GM12878 (cell line): ENCODE measurements at places on chromosomes 7 and 10. TPM values are rescaled to one million over a fixed set of nuclear protein-coding genes. Genes with fewer than 3 reads are reported as not detected.

DNA sequence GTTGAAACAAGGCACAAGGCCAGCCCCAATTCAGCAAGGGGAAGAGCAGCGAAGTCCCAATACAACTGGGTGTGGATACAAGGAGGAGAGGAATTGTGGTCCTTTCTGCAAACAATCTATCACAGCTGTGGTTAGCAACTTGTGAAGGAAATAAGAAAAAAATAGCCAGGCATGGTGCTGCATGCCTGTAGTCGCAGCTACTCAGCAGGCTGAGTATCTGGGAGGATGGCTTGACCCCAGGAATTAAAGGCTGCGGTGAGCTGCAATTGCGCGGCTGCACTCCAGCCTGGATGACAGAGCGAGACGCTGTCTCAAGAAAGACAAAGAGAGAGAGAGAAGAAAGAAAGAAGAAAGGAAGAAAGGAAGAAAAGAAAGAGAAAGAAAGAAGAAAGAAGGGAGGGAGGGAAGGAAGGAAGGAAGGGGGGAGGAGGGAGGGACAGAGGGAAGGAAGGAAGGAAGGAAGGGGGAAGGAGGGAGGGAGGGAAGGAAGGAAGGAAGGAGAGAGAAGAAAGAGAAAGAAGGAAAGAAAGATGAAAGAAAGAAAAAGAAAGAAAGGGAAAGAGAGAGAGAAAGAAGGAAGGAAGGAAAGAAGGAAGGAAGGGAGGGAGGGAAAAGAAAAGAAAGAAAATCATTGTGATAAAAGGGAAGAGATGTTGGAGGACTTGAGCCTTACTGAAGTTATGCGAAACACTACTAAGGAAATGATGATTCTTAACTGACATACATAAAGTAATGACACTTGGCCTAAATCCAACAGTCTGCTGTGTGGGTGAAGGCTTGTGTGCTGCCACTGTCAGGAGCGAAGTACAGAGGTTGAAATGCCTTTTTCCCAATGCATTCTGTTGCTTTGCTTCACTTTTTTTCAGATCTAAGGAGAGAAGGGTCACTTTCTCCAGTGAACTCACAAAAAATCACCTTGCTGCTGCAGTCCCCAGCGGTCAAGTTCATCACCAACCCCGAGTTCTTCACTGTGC lies 117.0 kb upstream of the STK17A start:
- no peak overlapping the region for H3K4me3 ChIP-seq
- no peak overlapping the region for H3K27ac ChIP-seq
- DNase-seq: no peak
- H3K27me3 ChIP-seq: no peaks in the 10 kb centered on the region

Gene LIPF
- total RNA-seq: not detected in 2 replicates

DNA sequence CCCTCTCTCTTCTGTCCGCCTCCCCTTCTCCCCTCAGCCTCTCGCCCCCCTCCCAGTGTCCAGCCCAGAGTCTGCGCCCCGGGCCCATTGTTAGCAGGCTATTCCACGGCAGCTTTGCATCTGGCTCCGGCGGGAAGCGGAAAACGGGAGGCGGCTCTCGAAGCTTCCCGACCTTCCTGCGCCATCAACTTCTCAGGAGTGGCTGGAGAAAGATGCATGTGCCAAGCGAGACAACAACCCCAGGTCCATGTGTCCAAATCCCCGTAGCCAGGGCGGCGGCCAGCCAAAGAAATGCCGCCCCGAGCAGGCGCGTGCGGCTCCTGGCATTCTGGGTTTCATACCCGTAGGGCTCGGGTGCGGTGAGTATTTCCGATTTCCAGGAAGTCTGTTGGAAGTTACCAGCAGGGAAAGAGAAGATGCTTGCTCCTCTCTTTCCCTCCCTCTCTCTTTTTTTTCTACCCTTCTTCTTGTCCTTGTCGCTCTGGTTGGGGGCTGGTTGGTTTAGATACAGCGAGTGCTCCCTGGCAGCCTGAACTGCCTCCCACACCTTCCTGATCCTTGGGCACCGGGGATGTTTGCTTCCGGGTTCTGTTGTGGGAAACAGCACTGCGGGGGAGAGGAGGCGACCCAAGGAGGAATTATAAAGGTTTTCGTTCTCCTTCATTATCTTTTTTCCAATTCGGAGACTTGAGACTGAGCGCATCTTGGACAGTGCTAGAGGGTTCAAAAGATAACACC lies 1.2 kb upstream of the HOXA2 start:
- no peak overlapping the region for H3K4me3 ChIP-seq
- no peaks in the 10 kb centered on the region for H3K4me1 ChIP-seq
- H3K36me3 ChIP-seq: no peaks in the 10 kb centered on the region
- no peak for DNase-seq
- no peak overlapping the region for H3K27ac ChIP-seq

DNA sequence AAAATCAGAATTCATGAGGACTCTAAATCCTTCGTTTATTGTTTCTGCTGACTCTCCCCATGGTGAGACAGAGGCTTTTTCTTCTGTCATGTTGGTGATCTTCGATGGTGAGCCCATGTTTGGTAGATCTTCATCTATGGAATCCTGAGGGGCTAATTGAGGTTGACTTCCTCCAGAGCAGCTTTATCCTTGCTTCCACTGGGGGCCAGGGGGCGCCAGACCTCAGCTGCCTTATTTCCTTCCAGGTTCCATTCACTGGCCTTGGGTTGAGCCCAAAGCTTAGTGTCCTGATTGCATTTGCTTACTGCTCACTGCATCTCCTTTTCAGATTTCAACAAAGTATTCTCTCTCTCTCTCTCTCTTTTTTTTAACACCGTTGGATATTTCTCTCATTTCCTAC lies 80.7 kb downstream of the GCC1 start:
- H3K27ac ChIP-seq: no peak overlapping the region
- no peak overlapping the region for H3K4me3 ChIP-seq
- no peaks in the 10 kb centered on the region for H3K4me1 ChIP-seq
- no peak for DNase-seq
- no peaks in the 10 kb centered on the region; the same call in 1 of the 2 replicates for H3K27me3 ChIP-seq
- H3K36me3 ChIP-seq: no peaks in the 10 kb centered on the region

Gene CYP17A1
- 1.9 and 2.1 TPM in 2 replicates for total RNA-seq

Gene SPDYE6
- not detected in 2 replicates for total RNA-seq

DNA sequence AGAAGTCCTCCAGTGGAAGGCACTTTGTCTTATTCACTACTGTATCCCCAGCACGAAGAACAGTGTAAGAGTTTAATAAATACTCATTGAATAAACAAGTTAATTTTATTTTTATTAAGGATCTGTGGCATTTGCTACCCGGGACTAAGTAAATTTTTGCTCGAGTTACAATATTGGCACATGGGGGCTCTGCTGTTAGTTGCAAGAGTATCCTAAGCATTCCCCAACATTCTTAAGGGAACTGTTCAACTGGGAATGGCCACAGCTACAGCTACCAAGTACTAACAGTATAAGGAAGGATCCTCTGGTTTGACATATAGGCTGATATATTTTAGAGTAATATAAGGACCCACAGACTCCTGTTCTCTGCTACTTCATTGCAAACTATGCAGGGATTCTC lies 8.7 kb upstream of the LRRTM3 start:
- H3K4me1 ChIP-seq: no peaks in the 10 kb centered on the region
- H3K36me3 ChIP-seq: no peaks in the 10 kb centered on the region
- H3K4me3 ChIP-seq: no peak overlapping the region
- H3K27me3 ChIP-seq: no peaks in the 10 kb centered on the region
- no peak overlapping the region for H3K27ac ChIP-seq

GRCh38 chr10:79418886-79419595 lies 26.4 kb downstream of the ZCCHC24 start:
- H3K27me3 ChIP-seq: no peaks in the 10 kb centered on the region; the same call in 1 of the 2 replicates
- H3K36me3 ChIP-seq: no peaks in the 10 kb centered on the region
- no peak for DNase-seq
- H3K4me1 ChIP-seq: no peaks in the 10 kb centered on the region
- H3K27ac ChIP-seq: no peak overlapping the region

Gene TLX1
- total RNA-seq: not detected in 2 replicates

GRCh38 chr10:33818343-33818742 lies 483.9 kb upstream of the NRP1 start:
- DNase-seq: no peak
- no peak overlapping the region for H3K27ac ChIP-seq
- H3K36me3 ChIP-seq: no peaks in the 10 kb centered on the region
- H3K4me3 ChIP-seq: no peak overlapping the region
- H3K27me3 ChIP-seq: no peaks in the 10 kb centered on the region
